ENCODE measurements at places on chromosomes 4 and X.

DNA sequence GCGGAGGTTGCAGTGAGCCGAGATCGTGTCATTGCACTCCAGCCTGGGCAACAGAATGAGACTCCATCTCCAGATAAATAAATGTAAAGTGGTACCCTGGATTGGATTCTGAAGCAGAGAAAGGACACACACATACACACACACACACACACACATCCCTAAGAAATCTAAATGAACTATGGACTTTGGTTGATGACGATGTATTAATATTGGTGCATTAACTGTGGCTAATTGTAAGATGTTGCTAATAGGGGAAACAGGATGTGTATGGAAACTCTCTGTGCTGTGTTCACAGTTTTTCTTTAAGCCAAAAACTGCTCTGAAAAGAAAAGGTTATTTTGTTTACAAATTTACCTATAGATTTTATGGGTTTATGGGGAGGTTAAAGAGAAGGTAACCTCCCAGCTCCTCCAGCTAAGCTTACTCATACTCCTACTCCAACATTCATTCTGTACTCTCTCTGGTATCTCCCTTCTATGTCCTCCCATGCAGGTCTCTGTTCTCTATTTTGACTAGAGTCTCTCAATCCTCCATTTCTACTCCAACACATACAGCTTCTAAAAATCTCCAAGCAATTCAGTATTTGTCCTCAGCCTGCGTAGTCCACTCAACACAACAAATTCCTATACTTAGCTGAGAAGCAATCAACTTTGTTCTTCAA, 46.5 kb upstream of the RELL1 start:
- no peak for DNase-seq

GRCh38 chrX:40383360-40383759, 197.4 kb upstream of the ATP6AP2 start:
- DNase-seq, result no peak

DNA sequence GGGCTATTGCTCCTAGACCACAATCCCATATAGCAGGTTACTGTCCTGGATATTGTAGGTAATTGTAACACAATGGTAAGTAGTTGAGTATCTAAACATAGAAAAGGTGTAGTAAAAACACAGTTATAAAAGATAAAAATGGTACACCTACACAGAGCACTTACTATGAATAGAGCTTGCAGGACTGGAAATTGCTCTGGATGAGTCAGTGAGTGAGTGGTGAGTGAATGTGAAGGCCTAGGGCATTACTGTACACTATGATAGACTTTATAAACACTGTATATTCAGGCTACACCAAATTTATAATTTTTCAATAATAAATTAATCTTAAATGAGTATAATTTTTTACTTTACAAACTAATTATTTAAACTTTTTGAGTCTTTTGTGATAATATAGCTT, 425.7 kb downstream of the PABPC4L start:
- no peak for DNase-seq

DNA sequence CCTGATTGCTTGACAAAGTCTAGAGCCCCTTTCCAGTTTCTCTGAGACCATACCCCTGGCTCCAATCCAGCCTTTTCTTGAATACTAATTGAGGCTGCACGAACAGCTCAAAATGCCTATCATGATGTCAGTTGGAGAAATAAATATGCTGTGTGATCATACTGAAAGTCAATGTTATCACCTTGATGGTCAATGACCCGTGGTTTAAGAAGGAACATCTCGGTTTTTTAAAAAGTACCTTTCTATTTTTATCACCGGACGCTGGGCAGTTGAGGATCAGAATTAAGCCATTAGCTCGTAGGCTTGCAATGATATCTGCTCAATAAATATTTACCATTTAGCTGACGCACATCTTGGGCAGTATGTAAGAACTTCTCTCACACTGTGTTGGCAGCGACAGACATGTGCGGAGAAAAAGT, 852 bp upstream of the WDR44 start:
- no peak for DNase-seq

DNA sequence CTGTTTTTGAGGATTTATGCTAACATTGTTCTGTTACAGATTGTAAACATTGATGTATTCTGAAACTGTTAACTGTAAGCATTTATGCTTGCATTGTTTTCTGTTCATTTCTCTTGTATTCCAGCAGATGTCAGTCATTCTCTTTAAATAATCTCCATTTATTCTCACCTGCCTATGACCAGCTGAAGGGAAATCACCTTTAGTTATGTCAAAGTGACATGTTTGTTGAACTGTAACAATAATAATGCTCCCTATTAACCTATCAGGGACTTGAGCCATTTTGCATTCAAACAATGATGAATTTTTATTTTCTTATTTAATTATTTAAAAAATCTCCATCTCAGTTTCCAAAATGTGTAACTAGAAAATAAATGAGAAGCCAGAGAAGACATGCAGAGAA, 58.0 kb downstream of the SPCS3 start:
- peak; percentile 2 for DNase-seq

DNA sequence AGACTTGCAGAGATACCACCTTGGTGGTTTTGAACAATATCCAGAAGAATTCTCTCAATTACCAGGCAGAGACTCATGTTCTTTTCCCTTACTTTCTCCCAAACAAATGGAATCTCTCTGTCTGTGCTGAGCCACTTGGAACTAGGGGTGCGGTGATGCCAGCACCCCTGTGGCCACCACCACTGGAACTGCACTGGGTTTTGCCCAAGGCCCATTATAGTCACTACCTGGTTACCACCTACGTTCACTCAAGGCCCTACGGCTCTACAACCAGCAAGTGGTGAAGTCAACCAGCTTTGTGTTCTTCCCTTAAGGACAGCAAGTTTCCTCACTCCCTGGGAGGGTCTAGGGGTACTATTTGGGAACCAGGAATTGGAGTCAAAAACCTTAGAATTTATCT, 1183.7 kb downstream of the FSTL5 start:
- DNase-seq, result no peak

GRCh38 chrX:69151866-69152284, 13.4 kb downstream of the PJA1 start:
- no peak for DNase-seq

GRCh38 chr4:102477657-102478056, 23.5 kb upstream of the NFKB1 start:
- no peak for DNase-seq

- peak; percentile 35 for DNase-seq
Measured at GRCh38 chr4:74873545-74874301, 59.2 kb upstream of the PARM1 start.

All from skin of body (tissue), 3 donors.